ENCODE measurements at places on chromosomes 13 and 19. TPM values are rescaled to one million over a fixed set of nuclear protein-coding genes. Genes with fewer than 3 reads are reported as not detected.

SERP2 gene
- total RNA-seq, result 2.8 TPM

PSG5 gene
- not detected for total RNA-seq

TEKTIP1 gene
- total RNA-seq, result 3.2 TPM

RASA3 gene
- 17.3 TPM for total RNA-seq

CKAP2 gene
- total RNA-seq, result 8.2 TPM

VPS36 gene
- 45.4 TPM for total RNA-seq

BTBD2 gene
- total RNA-seq, result 56.5 TPM

BCAM gene
- total RNA-seq, result 280 TPM

NXNL1 gene
- not detected for total RNA-seq

DHDH gene
- 3.0 TPM for total RNA-seq

TMIGD2 gene
- total RNA-seq, result 2.7 TPM

B3GNT8 gene
- total RNA-seq, result 31.3 TPM

LRRC4B gene
- 4.6 TPM for total RNA-seq

PABPC3 gene
- 0.12 TPM for total RNA-seq

LILRB5 gene
- total RNA-seq, result 9.1 TPM

DZIP1 gene
- total RNA-seq, result 7.1 TPM

CACNG6 gene
- not detected for total RNA-seq

NOVA2 gene
- total RNA-seq, result 21.2 TPM

CFD gene
- 153 TPM for total RNA-seq

LRRC63 gene
- 0.29 TPM for total RNA-seq

ATP8A2 gene
- 1.9 TPM for total RNA-seq
